Inflammatory macrophage treated with lipopolysaccharide for 4 hours (primary cell): ENCODE measurements at places on chromosomes 1 and 21.

DNA sequence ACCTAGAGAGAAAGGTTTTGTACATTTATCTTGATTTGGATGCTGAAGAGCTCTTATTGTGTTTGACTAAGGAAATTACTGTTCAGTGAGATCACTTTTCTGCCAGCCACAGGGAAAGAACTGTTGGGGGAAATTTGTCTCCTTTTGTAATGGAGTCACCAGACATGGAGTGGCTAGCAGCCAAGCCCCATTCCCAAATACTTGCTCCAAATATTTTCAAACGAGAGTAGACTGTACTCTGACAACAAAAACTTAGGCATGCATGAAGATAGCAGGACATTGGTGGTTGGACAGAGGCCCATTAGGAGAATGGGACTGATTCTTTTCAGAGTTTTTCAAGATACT lies 21.1 kb downstream of the IPO9 start:
- no peak for DNase-seq

- no peak for DNase-seq
These were observed 489.3 kb upstream of the VAMP3 start for GRCh38 chr1:7281821-7282220.

GRCh38 chr1:168138134-168138533 lies 1.4 kb upstream of the GPR161 start:
- no peak for DNase-seq

DNA sequence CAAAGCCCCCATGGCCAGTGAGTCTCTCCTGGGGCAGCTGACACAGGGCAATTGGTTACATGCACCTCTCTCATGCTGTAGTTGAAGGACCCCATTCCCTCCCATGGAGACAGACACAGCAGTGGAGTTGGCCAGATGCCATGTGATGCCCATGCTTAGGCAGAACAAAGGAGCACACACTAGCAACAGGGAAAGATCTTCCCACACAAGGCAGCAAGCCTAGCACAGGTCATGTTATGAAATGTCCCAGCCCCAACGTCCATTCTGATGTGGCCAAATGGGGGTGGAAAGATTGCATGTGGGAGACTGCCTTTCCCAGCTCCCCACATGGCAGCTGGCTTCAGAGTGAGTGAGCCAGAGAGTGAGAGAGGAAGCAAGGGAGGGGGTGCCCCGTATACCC lies 34.5 kb downstream of the AADACL4 start:
- DNase-seq = no peak

DNA sequence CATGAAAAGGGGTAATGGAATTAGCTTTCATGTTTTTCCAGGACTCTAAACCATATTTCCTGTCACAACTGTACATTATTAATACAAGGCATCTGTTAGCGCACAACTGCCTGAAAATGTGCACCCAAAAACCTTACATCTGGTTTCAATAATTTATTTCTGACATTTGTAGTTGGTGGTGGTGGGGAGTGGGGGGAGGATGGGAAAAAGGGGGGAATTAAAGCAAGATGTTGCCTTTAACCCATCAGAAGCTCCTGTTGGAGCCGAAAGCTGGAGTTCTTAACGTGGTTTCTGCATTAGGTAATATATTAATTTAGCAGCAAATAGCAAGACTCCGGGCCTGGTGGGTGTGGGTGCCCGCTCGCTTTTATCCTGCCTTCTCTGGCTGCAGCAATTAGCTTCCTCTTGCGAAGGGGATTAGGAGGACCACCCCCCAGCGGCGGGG lies 36.9 kb upstream of the HHAT start:
- no peak for DNase-seq

DNA sequence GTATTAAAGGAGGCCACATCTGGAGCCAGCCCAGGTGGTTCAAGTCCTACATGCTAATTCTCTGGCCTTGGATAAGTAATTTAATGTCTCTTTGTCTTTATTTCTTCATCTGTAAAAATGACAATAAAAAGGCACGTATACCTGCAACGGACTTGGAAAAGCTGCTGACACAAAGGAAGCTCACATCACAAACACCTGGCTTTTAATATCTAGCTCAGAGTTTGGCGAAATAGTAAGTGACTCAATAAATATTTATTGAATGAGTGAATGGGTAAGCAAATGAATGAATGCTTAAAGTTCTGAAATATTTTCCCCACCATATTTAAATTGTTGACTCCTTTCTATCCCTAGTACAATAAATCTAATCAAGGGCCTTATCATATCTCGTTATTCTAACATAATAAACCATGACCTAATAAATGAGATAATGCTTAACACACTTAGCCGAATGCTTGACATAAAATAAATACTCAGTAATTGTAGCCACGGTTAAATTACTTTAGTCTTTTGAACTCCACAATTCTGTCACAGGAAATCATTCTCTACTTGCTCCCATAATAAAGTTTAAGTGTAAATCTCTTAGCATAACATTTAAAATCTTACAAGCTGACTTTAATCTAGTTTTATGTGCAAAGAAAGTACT lies 74.7 kb upstream of the PALMD start:
- DNase-seq = no peak
